ENCODE measurements at places on chromosomes 6 and 20.
A peak's percentile ranks its signal among the peaks of the same experiment; 100 is the strongest.

DNA sequence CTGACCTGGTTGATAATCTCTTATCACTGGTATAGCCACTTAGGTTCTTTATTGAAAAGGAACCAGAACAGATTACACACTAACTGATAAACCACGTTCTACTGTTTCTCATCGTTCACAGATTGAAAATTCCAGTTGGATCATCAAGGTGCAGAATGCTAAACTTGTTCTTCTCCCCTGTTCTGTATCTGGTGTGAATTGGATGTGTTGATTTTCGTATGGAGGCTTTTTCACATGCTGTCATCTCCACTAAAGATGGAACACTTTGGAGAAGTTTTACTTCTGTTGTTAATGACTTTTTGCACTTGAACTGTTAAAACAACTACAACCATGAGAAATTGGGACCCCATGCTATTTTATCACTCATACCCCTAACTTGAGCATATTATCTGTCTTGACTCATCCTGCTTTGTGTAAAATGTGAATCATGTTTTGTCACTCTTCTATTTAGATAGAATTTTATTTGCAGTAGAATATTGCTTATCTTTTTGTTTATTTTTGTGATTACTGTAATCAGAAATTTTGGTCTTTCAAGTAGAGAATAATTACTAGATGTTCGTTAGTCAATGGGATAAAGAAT, 17.5 kb downstream of the VAPB start:
- no peak for DNase-seq

- DNase-seq, result no peak
These were observed 12.0 kb downstream of the KCNK5 start for GRCh38 chr6:39217177-39217864.

- no peak for DNase-seq
These were observed 55.8 kb upstream of the HIVEP2 start for GRCh38 chr6:143000811-143001210.

GRCh38 chr6:251920-252319, 40.4 kb upstream of the DUSP22 start:
- DNase-seq, result no peak

DNA sequence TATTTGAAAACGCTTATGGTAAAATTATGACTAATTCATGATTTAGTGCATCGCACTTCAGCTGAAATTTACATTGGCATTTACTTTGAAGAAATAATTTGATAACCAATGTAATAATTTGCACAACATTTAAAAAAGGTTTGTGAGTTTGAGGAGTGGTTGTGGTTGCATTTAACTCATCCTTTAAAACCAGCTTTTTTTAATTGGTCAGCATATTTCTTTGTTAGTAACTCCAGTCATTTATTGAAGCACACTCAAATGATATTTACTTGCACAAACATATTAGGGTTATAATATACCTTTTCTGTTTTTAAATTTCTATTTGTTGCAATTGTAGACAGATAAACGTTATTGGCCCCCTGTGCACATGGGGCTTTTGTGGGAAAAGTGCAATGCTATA, 78.1 kb upstream of the AHI1 start:
- no peak for DNase-seq

DNA sequence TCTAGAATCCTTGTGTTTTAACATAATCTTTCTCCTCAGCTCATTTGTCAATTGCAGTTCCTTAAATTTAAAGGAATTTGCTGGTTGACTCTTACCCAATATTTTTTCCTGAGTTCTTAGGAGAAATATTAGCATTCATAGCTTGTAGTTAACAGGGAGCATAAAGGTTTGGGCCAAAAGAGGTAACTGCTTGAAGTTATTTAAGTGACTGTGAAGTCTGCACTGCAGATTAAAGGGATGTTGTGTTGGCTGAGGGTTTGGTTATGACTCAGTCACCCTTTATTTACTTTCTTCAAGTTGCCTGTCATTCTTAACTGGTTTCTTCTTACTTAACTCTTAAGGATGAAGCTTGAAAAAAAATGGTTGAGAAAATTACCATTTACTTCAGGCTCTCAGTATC, 220.3 kb upstream of the LAMP5 start:
- DNase-seq, result peak; percentile 62

DNA sequence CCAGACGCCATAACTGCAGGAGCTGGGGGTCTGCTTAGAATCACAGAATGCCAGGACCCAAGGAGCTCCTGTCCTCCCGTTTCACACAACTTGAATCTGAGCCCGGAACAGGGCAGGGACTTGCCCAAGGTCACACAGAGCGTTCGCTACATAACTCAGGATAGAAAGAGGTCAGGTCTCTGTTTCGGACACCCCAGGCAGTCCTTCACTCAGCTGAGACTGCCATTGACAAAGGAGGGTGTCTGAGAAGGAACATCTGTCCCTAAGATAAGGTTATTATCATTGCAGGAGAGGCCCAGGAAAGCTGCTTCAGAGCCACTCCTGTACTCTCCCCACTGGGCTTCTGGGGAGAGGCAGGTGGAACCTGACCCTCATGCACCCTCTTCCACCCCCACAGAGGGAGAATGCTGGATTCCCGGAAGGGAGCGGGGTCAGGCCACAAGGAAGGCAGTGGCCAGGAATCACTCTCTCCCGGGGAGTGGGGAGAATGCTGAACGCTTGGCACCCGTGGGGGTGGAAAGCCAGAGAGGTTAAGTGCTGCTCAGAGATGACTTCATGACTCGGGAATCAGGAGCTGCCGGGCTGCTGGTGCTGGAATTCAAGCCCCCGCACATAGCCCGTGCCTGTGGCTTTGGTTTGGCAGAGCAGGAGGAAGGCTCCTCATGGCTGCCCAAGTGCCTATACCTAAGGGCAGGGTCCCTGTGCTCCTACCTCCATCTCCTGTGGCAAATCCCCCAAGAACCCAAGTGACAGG, 10.7 kb downstream of the SDC4 start:
- DNase-seq, result peak; percentile 91

DNA sequence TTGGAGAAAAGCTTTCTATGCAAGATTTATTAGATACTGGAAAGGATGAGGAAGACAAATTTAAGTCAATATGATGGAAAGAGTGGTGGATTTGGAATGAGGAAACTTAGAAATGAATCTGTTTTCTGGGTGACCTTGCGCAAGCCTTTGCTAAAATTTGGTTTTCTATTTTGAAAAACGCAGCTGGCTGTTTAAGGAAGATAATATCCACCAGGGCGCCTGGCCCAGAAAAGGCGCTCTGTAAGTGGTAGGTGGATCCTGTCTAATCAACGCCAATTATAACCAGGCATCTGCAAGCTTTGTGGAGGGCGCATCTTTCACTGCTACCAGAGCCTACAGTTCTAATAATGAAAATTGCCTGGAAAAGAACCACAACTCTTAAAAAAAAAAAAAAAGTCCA, 398 bp upstream of the SPATS1 start:
- peak; percentile 56 for DNase-seq

DNA sequence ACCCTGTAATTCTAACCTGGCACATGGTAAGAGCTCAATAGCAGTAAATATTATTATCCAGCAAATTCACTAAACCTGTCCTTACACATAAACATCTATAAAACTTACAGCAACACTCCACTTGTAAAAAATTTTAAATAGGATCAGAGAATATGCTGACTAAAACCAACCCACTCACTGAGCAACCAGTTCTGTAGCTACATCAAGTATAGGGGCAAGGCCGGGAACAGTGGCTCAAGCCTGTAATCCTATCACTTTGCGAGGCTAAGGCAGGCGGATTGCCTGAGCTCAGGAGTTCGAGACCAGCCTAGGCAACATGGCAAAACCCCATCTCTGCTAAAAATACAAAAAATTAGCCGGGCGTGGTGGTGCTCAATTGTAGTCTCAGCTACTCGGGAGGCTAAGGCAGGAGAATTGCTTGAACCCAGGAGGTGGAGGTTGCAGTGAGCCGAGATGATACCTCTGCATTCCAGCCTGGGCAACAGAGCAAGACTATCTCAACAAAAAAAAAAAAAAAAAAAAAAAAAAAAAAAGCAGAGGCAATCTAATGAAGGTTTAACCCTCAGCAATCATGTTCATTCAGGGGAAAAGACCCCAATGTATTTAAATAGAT, 6.8 kb downstream of the STAU1 start:
- no peak for DNase-seq

DNA sequence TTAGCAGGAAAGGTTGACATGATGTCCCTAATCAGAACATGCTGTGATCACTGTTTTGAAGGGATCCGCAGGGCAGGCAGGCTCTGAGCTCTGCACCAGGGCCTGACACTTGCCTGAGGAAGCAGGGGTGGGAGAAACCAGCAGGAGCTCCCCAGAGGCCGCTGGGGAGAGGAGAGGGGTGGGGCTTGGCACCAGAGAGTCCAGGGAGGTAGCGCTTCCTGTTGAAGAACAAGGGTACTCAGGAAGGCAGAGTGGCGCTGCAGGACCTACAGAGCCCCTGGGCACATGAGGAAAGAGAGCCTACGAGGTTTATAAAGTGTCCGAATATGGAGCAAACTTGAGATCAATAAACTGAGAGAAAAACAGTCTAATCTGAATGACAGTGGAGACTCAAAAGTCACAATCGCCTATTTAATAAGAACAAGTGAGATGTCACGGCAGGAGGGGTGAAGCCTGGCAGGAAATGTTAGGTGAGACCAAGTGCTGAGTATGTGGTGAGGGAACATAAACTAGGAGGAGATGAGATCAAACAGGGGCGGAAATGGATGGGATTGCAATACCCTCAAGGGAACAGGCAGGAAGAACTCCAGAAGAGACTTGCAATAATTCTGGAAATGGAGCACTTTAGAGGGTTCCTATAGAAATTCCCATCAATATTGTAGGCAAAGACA, 5.8 kb upstream of the TBXT start:
- no peak for DNase-seq

- DNase-seq, result peak; percentile 24
These were observed 411 bp downstream of the DSN1 start for GRCh38 chr20:36773107-36773596.

All from adipocyte (in vitro differentiated cells).